AG04450 (cell line): ENCODE measurements at places on chromosomes 3 and 15.
A peak's percentile ranks its signal among the peaks of the same experiment; 100 is the strongest.

DNA sequence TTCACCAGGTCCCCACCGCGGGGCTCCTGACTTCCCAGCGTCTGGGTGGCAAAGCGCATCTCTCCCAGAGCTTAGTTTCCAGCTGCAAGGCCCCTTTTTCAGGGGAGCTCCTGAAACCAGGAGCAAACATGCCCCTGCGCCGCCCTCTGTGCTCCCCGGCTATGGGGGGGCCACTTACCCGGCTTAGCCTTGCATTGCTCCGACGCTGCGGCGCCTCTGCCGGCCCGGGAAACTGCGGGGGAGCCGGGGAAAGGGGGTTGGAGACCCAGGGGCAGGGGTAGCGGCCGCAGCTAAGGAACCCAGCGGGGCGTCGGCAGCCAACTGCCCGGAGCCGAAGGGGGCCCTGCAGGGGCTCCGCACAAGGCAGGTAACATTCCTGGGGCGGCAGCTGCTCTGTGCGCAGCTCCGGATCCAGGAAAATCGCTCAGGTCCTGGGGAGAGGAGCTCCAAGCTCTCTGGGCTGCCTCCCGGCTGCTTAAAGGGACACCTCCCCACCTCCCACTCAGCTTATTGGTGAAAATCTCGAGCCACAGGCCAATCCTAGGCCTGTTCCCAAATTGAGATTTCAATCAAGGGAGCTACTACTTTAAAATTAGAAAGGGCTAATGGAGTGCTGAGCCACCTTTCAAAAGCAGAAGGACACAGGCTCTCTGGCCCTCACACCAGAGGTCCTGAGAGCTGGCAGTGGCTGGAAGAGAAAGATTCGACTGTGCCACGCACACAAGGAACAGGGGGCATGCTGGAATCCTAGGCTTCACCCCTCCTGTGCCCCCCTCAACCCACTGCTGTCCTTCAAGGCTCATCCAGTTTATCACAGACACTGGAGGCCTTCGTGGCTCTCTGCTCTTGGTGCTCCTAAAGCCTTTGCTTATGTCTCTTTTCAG is 42.7 kb upstream of the PRICKLE2 start:
- peak; percentile 36 for DNase-seq

GRCh38 chr3:2826453-2826852 is 283.7 kb downstream of the IL5RA start:
- no peak for DNase-seq

- DNase-seq, result no peak
Measured at GRCh38 chr3:102124282-102124681, 275.0 kb downstream of the NFKBIZ start.

GRCh38 chr3:37742574-37743212 is 119.0 kb upstream of the CTDSPL start:
- DNase-seq, result no peak

DNA sequence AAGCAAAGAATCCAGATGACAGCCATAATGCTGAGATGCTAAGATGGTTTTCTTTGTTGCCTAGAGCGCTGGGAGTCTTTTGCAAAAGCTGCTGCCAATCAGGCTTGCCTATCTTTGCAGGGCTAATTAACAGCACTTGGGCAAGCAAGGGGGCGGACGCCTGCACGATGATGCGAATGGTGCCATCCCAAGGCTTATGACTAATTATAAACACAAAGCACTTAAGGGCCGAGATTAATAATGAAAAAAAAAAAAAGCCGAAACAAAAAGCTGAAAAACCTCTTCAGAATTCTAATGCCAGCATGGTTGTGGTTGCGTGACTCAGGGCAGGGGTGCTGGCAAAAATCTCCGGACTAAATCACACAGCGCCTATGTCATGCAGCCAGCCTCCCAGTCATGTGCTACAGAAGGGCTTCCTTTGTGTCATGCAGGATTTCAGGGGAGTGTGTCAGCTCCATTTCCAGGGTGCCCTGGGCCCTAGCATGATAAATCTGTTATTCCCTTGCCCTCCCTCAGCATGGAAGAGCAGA is 185.0 kb upstream of the ANKRD28 start:
- DNase-seq, result peak; percentile 84

DNA sequence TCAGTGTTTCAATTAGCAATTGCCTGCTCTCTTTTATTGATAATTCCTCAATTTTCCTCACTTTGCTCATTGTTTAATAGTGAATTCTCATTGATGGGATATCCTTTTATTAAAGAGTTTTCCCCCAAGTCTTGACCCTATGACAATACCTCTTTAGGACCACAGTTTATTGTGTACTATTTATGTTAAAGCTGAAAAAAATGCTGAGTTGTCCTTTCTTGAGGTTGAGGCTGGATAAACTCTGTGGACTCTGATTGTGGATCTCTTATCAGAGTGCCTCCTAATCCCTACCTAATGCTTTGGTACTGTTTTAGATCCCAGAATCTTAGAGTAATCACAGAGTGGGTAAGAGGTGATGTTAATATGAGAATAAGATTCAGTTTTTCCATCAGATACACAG is 416.3 kb upstream of the GBE1 start:
- no peak for DNase-seq

DNA sequence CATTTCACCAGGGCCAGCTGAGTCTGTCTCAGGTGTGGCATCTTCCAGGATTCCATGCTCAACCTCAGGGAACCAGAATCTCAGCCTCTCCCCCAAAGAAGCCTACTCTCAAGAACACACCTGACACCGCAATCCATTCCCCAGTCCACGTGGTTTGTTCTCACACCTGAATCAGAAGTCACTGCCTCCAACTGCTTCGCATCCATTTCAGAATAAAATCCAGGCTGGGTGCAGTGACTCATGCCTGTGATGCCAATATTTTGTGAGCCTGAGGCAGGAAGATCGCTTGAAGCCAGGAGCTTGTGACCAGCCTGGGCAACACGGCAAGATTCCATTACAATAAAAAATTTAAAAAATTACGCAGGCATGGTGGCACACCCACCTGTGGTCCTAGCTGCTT is 212.2 kb downstream of the FOXP1 start:
- DNase-seq, result no peak

DNA sequence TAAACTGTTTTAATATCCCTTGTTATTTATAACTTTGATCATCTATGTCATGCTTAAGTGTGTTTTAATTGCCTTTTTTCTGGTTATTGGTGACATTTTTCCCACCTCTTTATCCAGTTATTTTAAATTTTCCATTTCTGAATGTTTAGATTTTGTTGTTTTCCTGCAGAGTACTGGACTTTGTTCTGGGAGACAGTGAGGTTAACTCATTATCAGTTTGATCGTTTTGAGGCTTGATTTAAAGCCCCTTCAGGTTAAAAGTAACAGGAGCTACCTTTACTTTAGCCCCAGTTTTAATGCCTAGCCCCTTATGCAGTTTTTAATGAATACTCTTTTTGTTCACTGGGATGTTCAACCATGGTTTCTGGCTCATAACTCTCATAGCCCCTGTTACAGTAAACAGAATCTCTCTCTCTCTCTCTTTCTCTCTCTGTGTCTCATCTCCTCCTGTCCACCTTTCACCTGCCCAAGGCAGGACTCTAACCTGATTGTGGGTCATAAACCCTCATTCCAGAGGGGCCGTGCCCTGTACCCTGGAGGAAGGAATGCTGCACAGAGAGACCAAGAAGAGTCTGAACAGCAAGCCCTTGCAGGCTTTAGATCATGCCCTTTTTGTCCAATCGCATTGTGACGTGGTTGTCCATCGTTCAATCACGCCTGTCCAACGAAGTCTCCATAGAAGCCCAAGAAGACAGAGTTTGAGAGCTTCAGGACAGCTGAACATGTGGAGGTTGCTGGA is 91.8 kb upstream of the WDR72 start:
- no peak for DNase-seq

DNA sequence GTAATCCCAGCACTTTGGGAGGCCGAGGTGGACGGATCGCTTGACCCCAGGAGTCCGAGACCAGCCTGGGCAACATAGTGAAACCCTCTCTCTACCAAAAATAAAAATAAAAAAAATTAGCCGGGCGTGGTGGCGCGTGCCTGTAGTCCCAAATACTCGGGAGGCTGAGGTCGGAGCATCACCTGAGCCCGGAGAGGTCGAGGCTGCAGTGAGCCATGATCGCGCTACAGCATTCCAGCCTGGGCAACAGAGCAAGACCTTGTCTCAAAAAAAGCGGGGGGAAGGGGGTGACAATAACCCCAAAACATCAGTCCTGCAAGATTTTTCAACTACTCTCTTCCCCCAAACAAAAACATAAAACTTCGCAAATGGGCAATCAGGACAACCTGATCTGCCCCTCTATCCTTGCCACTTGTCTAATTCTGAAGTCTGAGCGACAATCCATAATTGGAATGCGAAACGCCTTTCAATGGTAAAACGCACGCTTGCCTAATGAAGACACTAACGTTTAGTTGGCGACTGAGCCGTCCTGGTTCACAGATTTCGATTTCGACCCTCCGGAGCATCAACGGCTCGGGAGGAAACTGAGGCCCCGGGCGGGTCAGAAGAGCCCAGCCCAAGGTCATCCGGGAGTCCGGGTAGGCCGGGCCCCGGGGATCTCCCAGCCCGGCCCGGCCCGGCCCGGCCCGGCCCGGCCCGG is 868 bp downstream of the BTBD1 start:
- DNase-seq, result no peak

DNA sequence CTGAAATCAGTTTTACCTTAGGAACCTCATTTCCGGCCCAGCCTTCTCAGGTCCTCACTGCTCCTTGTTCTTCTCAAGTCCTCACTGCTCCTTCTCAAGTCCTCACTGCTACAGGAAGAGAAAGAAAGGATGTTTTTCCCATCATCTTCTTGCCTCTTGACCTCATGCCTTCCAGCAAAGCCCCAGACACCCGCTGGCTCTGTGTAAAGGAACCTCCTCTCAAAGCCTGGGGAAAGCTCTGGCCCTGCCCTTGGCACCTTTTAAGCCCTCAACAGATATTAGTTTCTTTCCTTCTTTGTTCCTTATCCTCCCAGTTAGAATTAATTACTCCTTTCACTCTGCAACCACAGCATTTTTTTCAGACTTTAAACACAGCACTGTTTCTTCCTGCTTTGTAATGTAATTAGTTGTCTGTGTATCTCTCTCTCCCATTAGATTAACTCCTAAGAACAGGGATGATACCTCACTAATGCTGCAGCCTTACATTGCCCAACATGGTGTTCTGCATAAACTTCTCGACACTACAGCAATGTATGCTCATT is 4.0 kb upstream of the WDR49 start:
- no peak for DNase-seq

DNA sequence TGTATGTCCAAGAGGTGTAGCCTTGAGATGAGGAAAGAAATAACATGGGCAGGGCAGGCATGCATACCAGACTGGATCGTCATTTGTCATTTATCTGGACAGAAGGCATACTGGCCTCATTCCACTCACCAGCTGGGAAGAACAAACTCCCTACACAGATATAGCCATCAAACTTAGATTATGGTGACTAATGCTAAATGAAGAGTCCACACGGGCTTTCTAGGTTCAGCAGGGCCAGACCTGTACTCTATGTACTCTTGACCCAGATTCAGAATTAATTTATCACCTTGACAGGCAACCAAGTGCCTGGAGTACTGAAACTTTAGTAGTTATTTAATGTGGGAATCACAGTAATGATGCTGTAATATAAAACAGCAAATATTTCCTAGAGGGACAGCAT is 164.3 kb upstream of the IL12A start:
- DNase-seq, result peak; percentile 70

DNA sequence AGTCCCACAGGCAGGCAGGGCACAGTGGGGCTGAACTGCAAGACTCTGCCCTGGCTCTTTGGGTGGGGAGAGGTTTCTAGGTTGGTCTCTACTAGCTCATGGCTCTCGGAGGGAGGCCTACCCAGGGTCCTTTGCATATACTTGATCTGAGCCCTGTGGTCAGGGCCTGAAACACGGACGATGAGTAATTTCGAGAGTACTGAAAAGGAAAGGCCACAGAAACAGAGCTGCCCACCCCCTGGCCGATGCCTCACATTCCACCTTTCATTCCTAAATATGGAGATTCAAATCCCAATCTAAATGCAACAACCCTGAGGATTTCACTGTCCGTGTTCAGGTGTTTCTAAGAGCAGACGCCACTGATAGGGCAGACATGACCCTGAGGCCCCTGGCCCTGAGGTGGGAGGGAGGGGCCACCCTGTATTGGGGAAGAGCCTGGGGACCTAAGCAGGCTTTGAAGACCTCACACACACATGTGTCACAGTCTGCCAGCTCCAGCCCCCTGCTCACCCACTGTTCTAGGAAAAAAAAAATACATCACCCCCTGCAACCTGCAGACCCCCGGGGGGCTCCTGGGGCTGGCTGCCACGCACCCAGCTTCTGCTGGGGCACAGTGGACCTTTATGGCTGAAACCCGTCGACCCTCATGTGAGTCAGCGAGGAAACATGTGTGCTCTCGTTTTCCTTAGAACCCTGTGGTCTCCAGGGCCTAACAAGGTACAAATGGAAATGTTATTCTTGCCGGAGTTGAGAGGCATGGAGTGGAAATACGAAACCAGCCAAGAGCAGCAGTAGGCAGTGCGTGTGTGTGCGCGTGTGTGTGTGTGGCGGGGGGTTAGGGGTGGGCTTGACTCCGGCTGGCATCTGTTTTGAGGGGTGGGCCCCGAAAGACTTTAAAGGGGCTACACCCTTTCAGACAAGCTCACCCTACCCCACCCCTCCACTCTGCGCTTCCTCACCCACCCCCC is 112.7 kb downstream of the CHSY1 start:
- DNase-seq, result no peak

- no peak for DNase-seq
Measured at GRCh38 chr15:69697916-69698315, 245.3 kb downstream of the RPLP1 start.

GRCh38 chr3:168091302-168091858 is 4.3 kb downstream of the GOLIM4 start:
- no peak for DNase-seq

- DNase-seq, result no peak
Measured at GRCh38 chr3:139491966-139492365, 15.7 kb upstream of the RBP2 start.

DNA sequence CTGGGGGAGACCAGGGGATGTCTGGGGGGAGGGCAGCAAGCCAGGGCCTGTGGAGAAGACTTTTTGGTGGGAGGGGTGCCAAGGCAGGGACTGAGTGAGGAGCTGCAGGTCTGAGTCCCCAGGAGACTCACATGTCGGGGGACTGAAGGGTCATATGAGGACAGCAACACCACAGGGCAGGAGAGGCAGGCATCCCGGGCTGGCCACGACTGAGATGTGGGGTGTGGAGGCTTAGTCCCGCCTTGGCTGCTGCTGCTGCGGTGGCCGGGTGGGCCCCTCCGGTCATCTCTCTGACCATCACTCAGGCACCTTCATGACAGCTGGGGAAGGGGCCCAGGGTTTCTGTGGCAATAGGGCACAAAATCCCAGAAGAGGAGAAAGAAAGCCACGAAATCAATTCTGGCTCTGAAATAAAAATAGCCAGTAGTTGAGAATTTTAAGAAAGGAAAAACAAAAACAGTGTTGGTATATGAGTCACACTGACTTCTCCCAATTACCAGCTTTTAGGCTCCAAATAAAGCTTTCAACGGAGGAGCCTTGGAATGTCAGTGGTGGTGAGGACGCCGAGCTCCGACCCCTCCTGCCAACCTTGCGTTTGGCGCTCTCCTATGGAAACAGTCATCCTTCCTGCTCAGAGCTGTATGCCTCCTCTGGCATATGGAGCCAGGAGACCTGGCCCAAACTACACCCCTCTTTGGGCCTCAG is 52.9 kb upstream of the ITGA11 start:
- peak; percentile 26 for DNase-seq

- no peak for DNase-seq
Measured at GRCh38 chr15:57387564-57388076, 11.3 kb downstream of the CGNL1 start.
